ENCODE measurements at places on chromosomes 1 and 21. TPM values are rescaled to one million over a fixed set of nuclear protein-coding genes. Genes with fewer than 3 reads are reported as not detected.

DNA sequence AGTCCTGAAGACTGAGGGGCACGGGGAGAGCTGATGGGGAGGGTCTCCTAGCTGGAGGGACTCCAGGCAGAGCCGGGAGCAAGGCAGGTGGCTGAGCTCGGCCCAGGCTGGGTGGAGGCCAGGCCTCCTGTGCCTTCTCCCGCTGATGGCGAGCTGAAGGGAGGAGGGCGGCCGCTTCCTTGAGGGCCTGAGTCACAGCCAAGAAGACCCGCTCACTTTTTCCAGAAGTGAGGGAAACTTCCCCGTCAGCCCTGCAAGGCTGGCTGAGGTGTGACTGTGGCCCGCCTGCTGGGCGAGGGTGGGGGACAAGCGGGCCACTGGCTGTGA is 1.7 kb upstream of the VWA1 start:
- DNase-seq, result peak; percentile 92

GRCh38 chr1:228267962-228268880 is 60.4 kb downstream of the OBSCN start:
- DNase-seq, result no peak

- DNase-seq, result peak; percentile 87
Measured at GRCh38 chr1:114353262-114353661, 157.7 kb downstream of the TRIM33 start.

Gene SEC16B
- 7.4 TPM for total RNA-seq

DNA sequence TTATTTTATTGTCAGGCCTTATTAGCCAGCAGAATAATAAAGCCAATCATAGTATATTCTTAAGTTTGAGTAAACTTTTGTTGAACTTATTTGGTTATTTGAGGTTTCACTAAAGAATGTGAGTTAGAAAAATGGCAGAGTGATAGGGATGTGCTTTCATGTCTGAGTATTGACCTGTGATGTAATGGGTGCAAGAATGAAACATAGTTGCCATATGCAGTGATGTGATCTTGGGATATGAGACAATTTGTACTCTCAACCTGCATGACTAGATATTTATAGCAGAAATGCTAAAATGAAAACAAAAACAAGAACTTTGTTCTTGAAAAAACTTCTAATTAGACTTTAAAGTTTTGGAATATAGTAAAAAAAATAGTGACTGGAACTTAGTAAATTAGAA is 97.9 kb downstream of the DISP1 start:
- no peak for DNase-seq

Gene CRNN
- total RNA-seq, result not detected

Gene FCRL5
- not detected for total RNA-seq

Gene FNDC5
- 155 TPM for total RNA-seq

Gene PUM1
- total RNA-seq, result 39.3 TPM

GRCh38 chr1:147549526-147549925 is 8.2 kb downstream of the BCL9 start:
- no peak for DNase-seq

- DNase-seq, result no peak
Measured at GRCh38 chr1:37631036-37631435, 3.7 kb downstream of the RSPO1 start.

GRCh38 chr1:165290148-165290547 is 66.4 kb downstream of the LMX1A start:
- DNase-seq, result peak; percentile 39

- no peak for DNase-seq
Measured at GRCh38 chr1:181910905-181911304, 150.6 kb downstream of the ZNF648 start.

DNA sequence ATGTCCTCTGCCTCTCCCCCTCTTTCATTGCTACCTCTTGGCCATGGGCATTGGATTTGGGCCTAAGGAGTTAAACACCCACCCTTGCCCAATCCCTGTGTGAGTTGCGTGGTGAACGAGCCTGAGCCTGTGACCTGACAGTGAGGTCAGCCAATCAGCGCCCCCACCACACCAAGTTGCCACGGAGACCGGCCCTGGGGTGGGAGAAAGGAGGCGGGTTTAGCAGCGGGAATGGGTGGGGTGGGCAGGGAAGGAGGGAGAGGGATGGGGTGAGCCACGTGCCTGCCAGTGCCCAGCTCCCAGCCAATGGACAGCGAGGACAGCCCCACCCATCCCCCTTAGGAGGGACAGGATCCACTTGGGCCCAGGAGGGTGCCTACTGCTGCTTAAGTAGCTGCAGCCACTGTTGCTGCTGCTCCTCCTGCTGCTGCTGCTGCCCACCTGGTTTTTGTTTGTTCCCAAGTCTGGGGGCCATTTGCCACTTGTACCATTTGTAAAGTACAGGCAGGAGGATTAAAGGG is 9.5 kb downstream of the ZBTB7B start:
- no peak for DNase-seq

Gene CIART
- 2.2 TPM for total RNA-seq

Gene UBE2U
- not detected for total RNA-seq

DNA sequence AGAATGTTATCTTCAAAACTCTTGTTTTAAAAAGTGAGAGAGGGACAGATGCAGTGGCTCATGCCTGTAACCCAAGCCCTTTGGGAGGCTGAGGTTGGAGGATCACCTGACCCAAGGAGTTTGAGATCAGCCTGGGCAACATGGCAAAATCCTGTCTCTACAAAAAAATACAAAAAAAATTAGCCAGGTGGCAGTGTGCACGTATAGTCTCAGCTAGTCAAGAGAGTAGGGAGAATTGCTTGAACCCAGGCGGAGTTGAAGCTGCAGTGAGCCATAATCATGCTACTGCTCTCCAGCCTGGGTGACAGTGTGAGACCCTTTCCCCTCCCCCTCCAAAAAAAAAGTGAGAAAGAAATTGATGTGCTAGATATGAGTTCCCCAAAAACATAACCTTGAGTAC is 131.0 kb downstream of the KCNT2 start:
- no peak for DNase-seq

DNA sequence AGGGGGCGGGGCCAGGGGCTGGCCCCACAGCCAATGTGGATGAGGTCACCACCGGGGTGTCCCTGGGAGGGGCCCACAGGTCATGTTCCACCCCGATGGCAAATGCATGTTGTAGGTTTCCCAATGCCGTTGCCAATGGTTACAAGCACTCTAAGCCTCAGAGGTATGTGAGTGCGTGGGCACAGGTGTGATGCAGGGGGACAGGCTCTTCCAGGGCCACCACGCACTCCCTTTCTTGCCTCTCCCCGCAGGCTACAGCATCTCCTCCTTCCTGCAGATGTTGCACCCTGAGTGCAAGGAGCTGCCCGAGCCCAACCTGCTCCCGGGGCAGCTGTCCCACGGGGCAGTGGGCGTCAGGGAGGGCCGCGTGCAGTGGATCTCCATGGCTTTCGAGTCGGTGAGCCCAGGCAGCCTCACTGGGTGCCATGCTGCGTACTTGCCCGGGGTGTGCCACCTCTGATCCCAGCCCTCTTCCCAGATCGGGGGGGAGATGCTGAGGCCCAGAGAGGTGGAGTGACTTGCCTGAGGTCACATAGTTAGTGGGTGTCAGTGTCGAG is 52.4 kb downstream of the DISP3 start:
- DNase-seq, result no peak

DNA sequence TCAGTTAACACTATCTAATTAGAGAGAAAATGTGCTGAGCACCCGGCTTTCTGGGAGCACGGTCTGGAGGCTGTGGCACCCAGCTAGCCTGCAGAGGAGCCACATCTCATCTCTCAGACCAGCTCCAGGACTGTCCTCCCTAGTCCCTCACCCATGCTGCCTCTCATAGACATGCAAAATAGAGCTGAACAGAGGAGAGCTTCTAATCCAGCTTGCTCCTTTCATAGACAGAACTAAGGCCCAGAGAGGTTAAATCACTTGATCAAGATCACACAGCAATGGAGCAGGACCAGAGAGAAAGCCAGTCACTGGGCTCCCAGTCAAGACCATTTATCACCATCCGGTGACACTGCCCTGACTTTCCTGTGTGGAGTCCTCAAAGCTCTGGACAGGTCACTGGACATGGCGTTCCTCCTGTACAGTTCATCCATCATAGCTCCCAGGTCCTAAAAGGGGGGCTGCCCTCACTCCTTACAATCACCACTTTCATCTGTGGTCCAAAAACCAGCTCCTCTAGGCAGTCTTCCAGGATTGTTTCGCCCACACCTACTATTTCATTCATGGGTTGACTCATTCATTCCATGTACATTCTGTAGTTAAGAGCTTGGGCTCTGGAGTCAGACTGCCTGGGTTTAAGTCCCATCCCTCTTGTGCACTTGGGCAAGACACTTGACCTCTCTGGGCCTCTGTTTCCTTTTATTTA is 8.8 kb upstream of the CAMK2N1 start:
- DNase-seq, result no peak
